ENCODE measurements at places on chromosomes 11 and 22.

DNA sequence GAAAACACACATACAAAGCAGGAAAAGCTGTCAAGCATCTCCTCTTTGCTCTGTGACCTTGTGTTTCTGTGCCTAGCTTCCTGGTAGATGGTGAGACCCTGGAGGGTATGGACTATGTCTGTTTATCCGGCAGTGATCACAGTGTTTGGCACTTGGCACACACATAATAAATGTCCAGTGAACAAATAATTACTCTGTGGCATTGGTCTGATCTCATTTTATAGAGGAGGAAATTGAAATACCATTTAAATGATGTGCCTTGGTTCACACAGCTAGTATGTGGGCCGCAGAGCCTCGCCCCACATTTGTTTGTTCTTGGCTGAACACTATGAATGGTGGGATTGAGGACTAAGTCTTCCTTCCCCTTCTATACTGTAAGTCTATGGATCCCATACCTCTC lies 104.7 kb upstream of the SPON1 start:
- DNase-seq = no peak

DNA sequence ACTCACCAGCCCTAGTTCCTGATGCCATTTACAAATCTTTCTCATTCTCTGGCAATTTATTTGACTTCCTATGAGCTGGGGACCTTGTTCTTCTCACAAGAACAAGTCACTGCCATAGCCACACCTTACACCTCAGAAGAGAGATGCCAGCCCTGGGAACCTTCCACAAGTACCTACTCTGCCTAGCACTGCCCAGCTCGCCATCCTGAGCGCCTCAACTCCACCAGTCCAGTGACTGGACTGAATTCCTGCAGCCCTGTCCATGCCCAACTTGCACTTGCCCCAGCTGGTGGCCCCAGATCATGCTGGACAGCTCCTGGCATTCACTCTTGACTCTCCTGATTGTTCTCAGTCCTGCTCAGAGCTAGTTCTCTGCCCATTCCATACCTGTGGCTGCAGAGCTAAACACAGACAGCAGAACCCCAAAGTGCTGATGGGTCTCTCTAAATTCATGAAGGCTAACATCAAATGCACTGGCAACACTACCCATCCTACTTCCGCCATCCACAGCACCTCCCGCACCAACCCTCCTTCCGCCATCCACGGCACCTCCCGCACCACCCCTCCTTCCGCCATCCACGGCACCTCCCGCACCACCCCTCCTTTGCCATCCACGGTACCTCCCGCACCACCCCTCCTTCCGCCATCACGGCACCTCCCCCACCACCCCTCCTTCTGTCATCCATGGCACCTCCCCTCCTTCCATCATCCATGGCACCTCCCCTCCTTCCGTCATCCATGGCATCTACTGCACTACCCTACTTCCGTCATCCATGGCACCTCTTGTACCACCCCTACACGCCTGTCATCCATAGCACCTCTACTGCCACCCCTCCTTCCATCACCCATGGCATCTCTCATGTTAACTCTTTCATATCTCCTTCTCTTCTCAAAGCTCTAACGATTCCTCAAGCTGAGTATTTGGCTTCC lies 23.6 kb upstream of the SLC25A1 start:
- DNase-seq = no peak

- no peak for DNase-seq
Observed at GRCh38 chr22:19916941-19917340, 24.6 kb upstream of the COMT start.

GRCh38 chr22:44865193-44866057 lies 113.0 kb downstream of the ARHGAP8 start:
- DNase-seq = no peak

DNA sequence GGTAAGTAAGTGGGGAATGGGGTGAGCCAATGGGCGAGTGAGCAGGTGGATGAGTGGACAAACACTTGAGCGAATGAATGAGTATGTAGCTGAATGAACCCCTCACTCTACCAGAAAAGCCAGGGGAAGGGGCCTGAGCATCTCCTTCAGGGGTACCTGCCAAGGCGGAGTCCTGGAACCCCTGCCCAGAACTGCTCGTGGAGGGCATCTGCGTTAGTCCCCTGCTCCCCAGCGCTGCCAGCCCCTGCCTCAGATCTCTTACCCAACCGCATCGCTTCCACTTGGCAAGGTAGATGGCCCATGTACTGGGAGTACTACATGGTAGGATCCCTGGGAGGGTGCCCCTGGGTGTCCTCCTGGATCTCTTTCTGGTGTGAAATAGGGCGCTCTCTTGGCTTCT lies 7.4 kb upstream of the ANO1 start:
- no peak for DNase-seq

DNA sequence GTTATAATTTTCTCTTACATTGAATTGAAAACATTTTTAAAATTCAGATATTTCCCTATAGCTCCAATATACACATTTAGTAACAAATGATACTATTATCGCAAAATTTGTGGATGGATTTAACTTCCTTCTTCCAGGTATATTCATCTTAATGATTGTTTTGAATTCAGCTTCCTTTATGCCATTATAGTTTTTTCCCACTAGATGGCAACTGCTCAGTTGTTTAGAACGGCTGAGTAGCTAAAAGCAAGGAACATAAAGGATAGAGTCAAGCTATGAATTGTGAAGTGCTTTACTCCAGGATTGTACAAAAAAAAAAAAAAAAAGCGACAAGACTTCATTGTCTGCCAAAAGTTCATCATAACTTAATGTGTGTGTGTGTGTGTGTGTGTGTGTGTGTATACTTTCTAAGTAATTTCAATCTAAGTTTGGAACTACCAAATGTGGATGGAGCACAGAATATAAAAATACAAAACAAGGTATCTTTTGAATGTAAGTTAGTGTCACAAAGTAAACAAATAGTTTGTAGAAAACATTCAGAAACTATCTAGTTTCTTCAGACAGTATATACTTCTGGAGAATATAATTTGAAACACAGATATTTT lies 846.4 kb downstream of the DLG2 start:
- DNase-seq = peak; percentile 30

DNA sequence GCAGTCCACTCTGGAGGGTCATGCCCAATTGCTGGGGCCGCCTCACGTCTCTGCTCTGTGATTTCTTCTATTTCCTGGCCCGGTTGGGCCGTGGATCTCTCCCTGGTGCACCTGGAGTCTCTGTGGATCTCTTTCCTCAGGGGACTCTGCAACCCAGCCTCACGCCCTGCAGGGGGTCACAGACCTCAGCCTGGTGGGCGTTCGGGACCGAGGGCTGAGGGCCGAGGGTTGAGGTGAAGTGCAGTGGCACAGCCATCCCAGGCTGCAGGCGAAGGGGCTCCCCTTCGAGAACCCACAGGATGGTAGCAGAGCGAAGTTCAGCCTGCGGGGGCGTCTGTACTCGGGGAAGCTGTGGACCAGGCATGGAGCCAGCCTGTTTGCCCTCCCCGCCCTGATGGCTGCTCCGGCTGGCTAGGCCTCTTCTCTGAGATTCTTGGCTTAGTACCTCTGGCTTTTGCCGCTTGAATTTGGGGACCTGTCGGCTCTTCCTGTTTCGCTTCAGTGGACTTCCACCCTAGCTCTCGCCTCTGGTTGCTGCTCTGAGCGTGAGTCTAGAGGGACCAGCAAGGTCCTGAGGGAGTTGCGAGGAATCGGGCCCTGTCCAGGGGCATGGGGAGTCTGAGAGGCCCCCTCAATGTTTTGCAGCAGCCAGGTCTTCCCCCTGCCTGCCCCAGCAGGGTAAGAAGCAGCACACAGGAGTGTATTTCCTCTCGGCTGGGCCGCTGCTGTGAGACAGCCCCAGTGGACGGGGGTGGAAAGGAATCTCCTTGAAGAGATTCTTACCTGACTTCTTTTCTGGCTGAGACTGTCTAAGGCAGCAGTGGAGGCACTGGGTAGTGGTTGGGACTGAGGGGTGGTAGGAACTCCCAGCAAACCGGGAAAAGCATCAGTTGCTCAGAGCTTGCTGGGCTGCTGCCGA lies 140.8 kb downstream of the TBC1D22A start:
- no peak for DNase-seq

DNA sequence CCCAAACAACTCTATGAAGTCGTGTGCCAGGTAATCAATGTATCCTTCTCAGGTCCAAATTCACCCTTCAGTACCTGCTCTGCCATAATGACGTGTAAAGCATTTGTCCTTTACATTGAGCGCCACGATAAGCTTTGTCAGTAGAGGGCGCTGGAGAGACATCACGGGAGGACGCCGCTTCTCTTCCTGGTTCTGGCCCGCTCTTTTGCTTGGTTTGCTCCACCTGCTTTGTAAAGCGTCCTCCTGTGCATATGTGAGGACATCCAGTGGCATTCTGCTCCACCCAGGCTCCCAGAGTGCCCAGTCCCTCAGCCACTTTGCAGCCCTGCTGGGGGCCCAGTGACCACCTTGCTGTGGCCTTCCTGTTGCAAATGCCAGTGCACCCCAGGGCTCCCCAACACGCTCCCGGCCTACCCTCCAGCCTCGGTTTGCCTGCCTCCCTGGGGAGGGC lies 61.1 kb downstream of the WT1 start:
- peak; percentile 37 for DNase-seq

- peak; percentile 31 for DNase-seq
Observed at GRCh38 chr22:35476341-35476740, 64.3 kb upstream of the RASD2 start.

- peak; percentile 70 for DNase-seq
Observed at GRCh38 chr11:60872124-60872960, 5.0 kb downstream of the ZP1 start.

DNA sequence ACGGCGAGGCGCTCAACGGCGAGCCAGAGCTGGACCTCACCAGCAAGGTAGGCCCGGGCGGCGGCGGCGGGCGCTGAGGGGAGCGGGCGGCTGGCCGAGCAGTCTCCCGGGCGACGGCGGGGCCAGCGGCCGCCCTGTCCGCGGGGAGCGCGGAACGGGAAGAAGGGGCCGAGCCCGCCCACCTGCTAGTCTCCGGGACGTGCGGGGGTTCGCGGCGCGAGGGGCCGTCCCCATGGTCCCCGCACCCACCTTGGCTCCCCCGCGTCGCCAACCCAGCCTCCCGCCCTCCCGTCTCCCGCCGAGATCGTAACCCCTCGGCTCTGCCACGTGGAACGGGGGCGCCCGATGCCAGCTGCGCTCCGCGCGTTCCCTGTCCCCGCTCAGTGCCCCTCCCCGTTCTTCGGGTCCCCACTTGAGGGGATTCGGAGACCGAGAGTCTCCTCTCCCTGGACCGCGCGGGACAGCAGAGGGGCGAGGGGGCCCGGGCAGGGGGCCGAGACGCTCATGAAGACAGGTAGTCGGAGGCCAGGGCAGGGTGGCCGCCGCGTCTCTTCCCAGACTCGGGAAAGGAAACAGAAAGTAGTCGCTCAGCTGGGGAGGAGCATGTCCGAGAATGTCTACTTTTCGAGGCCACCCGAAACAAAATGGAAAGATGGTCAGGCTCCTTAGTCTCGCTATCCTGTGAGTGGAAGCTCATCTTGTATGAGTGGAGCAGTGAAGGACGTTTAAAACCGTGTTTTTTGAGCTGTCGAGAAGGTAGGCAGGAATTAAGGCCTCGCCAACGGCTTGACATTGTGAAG lies 557 bp downstream of the GTPBP1 start:
- DNase-seq = peak; percentile 26

- no peak for DNase-seq
Observed at GRCh38 chr11:64758330-64759079, 1.3 kb downstream of the PYGM start.
